DMS79 (cell line): ENCODE measurements at places on chromosomes 3 and 15.

DNA sequence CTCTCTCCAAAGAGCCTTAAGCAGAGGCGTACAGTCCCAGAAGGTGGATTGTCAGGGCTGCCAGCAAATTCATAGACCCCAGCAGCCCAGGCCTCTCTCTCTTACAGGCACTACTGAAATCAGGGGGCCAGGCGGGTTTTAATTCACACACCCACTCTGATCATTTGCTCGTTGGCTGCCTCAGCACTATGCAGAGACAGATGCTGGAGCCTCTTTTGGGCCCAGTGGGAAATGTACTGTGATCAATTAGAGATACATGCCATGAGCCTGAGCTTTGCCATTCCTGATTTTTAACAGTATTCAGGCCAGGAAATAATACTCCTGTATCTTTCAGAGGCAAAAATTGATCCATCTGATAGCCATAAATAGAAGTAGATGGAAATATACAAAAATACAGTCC is 53.0 kb downstream of the CMTM6 start:
- DNase-seq = no peak

DNA sequence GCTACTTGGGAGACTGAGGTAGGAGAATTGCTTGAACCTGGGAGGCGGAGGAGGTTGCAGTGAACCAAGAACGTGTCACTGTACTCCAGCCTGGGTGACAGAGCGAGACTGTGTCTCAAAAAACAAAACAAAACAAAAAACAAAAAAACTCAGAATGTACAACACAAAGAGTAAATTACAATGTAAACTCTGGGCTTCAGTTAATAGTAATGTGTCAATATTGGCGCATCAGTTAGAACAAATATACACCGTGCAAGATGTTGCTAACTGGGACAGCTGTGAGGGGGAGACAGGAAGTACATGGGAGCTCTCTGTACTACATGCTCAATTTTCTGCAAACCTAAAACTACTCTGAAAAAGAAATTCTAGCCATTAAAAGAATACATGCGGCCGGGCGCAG is 23.5 kb upstream of the TRPM1 start:
- DNase-seq = no peak

DNA sequence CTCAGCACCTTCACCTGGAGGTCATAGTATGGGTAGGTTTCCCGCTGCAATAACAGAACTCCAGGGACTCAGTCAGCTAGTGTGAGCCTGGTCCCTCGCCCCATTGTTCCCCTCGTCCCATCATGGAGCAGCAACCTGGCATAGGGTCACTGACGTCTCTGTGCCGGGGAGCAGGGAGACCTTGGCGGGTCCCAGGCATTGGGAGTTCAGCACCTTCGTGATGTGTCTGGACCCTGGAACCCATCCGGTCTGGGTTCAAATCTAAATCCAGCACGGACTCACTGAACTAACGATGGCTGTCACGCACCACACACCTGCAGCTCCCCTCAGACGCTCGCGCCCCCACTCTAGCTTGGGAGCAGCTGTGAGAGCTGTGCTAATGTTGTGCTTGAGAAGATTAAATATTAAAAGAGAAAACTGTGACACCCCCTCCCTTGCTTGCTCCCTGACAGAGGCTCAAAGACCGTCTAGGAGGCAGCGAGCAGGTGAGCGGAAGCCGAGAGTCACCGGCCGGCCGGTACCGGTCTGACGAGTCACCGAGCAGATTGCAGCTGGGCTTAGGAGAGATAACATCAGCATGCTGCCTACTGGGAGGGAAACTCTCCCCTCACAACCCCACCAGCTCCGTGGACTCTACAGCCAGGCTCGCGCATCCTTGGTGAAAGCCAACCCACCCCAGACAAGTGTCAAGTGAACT is 742 bp downstream of the PLA2G4F start:
- no peak for DNase-seq

DNA sequence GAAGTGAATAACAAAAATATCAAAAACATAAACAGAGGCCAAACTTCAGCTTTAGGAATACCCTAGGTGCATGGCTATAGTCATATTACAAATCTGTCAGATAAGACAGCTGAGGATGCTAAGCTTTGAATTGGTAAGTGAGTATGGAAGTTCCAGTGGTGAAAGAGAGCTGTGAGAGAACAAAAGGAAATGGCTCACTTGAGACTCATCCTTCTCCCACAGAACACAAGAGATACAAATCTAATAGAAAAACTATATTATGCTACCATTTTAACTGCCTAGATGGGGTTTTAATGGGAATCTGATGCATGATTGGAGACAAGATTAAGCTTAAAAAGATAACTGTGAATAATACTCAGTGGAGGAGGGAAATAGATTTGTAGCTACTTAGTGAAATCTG is 21.5 kb upstream of the PEX5L start:
- DNase-seq = no peak

- no peak for DNase-seq
These were observed 1.4 kb downstream of the PSMD6 start for GRCh38 chr3:64021922-64022321.

DNA sequence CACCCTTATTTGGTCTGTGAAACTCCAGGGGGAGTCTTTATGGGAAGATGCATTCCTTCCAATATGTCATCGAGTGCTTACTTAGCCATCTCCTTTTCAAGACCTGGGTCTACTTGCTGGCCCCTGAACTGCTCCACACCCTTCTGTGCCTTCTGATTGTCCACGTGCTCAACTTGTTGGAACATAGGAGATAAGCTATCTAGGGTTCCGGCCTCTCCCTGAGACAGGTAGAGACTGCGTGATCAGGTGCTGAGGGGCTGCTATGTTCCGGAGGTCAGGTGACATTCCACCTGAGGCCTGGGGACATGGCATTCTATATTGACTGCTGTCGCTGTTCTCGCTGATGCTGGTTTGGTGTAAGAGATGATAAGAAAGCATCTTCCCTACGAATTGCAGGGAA is 65.6 kb downstream of the ATP1B3 start:
- no peak for DNase-seq

- DNase-seq = no peak
These were observed 234.0 kb downstream of the NR2F2 start for GRCh38 chr15:96564546-96564945.
